NCI-H460 (cell line): ENCODE measurements at places on chromosomes 11 and 22. TPM values are rescaled to one million over a fixed set of nuclear protein-coding genes. Genes with fewer than 3 reads are reported as not detected.

The CCDC73 gene
- total RNA-seq, result 0.12 TPM in 1 of 2 replicates, not detected in the other

The ZFTA gene
- total RNA-seq, result 5.3 and 5.6 TPM in 2 replicates

The MRGPRX3 gene
- 0.23 and 0.57 TPM in 2 replicates for total RNA-seq

The UPB1 gene
- 0.02 TPM in 1 of 2 replicates, not detected in the other for total RNA-seq

The NPAS4 gene
- not detected in 2 replicates for total RNA-seq

The C11orf65 gene
- 1.4 TPM in 2 replicates for total RNA-seq

The PRG3 gene
- total RNA-seq, result not detected in 2 replicates

The CST6 gene
- total RNA-seq, result not detected in 2 replicates

The CALCB gene
- total RNA-seq, result 0.05 and 0.26 TPM in 2 replicates

The BACE1 gene
- total RNA-seq, result 6.0 and 6.6 TPM in 2 replicates
